ENCODE measurements at places on chromosomes 12 and 14.
A peak's percentile ranks its signal among the peaks of the same experiment; 100 is the strongest.

DNA sequence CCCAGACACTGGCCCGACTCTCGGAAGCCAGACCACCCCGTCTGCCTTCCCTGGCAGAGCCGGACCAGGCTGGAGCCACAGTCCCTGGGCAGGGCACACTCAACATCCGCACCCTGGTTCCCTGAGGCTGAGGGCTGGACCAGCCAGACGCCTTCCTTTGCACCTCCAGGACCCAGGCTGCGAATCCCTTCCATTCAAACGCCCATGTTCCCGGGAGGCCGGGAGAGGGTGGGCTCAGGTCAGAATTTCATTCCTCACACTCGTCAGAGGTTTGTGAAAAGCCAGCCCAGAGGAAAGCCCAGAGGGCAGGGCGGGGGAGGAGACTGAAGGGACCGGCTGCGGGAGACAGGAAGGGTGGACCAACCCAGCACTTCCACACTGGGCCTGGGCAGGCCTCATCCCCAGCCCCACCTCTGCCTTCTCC lies 58.7 kb downstream of the LRRC74A start:
- DNase-seq, result no peak

- DNase-seq, result peak; percentile 70
Observed at GRCh38 chr14:52363961-52364360, 49.8 kb downstream of the PTGER2 start.

- DNase-seq, result peak; percentile 90
Observed at GRCh38 chr12:50985322-50985721, 33.0 kb downstream of the HIGD1C start.

DNA sequence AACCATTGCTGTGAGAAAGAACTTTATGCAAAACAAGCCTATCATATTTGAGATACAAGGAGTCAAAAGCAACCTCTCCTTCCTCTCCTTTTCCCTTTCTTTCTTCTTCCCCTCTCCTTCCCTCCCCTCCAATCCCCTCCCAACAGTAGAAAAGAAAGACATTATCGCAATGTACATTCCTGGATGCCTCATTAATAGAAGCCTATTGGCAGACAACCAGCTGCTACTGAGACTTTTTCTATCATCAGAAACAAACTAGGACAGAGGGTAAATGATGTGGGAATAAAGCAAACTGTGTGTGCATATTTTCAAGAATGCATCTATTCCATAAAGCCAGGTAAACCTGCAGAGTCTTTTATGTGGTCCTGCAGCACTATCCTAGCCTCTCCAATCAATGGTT lies 237.2 kb downstream of the ITPR2 start:
- peak; percentile 7 for DNase-seq

DNA sequence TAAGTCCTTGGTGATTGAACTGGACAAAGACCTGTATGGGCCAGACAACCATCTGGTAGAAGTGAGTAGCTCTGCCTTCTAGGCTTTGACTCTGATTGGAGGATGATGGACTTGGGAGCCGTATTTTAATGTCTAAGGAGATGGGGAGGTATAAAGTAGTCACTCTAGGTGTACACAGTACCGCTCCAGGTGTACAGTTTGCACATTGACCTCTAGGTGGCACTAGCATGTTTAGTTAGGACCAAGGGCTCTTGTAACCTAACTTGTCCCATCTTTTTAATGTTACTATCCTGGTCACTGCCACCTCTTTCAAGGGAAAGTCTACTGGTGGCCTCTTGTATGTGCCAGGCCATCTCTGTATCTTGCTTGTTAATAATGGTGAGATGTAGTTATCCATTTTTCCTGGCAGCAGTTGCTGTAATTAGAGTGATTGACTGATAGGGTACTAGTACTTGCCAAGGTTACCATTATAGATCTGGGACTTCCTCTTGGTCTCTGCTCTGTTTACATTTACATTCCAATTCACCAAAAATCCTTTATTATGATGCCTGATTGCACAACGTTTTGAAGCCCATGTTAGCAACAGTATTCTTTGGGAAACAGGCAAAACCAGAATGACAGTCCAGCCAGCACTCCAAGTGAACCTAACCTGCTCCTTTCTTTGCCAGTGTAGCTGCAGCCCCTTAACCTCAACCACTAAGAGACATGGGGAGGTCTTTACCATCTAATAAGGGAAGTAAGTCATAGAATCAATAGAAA lies 3.6 kb downstream of the SMARCD1 start:
- peak; percentile 59 for DNase-seq

- DNase-seq, result no peak
Observed at GRCh38 chr12:117516034-117516433, 154.6 kb upstream of the NOS1 start.

DNA sequence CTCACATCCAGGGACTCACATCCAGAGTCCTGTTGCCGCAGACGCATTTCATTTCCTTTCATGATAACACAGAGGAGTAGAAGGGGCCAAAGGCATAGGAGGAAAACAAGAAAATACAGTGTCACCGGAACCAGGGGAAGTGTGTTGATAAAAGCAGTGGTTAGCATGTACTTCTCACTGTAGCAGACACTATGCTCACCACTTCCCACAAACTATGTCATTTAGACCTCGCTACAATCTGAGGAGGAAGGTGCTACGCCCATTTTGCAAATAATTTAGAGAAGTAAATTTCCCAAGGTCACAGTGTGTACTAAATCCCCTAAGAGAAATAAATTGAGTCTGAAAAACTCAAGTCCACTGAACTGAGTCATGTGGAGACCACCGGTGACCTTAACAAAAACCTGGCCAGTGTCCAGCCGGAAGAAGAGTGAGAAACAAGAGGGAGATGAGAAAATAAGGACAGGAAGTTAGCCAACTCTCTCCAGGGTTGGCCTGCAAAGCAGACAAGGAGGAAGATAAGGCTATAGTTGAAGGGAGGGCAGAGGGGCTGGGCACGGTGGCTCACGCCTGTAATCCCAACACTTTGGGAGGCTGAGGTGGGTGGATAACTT lies 25.8 kb upstream of the TMCC3 start:
- no peak for DNase-seq

- no peak for DNase-seq
Observed at GRCh38 chr12:96187956-96188355, 6.2 kb upstream of the ELK3 start.

DNA sequence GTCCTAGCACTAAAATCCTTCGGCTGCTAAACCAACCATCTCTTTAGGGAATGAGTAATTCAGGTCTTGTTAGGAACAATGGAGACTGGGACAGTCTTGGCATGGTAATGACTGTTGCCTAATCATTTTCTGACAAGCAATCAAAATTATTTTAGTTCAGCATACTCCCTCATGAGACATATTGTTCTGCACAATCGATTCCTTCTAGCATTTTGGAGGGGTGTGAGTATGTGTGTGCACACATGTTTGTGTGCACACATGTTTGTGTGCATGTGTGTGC lies 2.1 kb upstream of the KRT1 start:
- peak; percentile 5 for DNase-seq

- DNase-seq, result peak; percentile 65
Observed at GRCh38 chr12:92696216-92696615, 6.6 kb upstream of the PLEKHG7 start.

- no peak for DNase-seq
Observed at GRCh38 chr14:59961518-59962062, 41.6 kb downstream of the LRRC9 start.

DNA sequence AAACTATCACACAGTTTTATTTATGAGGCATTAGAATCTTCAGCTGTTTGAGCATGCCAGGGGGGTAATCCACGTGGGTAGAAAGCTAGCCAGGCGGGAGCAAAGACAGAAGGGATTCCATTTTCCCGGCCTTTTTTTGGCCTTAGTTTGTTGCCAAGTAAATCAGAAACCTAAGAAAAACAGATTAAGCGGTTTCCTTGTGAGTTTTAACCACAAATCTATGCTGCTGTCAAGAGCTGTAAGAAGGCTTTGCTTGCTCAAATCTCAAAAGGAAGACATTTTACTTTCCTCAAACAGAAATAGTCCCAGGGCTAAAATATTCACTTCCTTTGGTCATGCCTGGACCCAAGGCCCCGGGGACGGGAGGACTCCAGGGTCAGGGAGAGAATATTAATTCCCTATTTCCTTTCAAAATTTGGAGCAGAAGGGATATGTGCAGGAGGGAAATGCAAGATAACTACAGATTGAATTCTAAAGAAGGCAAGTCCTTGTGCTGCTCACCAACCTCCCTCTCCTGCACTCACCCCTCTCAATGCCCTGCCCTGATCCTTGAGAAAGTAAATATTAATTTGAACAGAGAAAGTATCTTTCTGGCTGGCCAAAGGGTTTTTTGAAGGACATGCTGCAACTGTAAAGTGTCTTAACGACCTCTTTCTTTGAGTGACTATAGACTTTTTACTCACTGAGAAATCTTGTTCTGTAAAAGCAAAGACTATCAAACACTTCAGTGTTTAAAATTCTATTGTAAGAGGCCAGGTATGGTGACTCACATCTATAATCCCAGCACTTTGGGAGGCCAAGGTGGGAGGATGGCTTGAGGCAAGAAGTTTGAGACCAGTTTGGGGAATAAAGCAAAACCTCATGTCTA lies 75.7 kb downstream of the HSD17B6 start:
- no peak for DNase-seq

GRCh38 chr12:10400829-10401228 lies 8.7 kb downstream of the KLRC4 start:
- DNase-seq, result no peak

DNA sequence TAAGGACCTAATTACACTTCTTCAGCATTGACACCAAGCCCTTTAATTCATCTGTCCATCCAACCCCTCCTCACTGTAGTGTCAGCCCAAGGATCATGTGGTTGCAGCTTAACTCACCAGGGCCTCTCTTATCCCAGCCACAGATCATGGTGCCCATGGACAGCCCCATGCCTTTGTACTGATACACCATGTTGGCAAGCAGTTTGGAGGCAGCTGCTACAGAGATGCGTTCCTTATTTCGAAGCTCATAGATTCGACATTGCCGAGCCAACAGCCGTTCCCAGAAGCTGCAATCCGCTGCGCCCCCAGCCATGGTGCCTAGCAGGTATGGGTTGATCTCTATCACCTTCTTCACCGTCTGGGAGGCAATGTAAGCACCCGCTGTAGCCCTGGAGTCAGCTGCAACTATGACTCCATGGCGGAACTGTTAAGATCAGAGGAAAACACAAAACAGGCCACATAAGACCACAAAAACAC lies 1.4 kb downstream of the PSMB5 start:
- DNase-seq, result no peak

DNA sequence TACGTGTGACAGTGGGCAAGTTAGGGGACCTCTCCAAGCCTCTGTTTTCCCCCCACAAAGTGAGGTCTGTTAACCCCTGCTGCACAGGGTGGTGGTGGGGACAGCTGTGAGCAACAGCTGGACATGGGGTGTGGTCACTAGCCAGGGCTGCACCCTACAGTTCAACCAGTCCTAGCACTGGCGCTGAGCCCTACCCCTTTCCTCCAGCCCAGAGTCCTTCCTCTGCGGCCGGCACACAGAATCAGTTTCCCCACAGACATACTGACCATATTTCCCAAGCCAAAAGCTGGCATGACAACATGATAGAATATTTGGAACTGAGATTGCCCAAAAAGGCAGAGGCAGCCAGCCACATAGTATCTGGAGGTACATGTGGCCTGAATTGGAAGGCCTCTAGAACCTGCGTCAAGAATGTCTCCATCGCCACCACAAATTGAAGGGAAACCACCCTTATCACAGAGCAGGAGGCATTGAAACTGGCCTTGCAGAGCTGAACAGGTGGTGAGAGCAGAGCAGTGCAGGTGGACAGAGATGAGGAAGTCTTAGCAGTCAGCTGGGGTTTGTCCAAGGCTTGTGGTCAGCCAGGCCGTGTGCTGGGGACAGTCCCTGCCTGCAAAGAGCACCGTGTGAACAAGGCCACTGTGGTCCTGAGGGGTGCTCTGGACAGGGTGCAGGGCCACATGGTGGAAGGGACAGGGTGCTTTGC lies 21.2 kb downstream of the DEGS2 start:
- DNase-seq, result no peak

DNA sequence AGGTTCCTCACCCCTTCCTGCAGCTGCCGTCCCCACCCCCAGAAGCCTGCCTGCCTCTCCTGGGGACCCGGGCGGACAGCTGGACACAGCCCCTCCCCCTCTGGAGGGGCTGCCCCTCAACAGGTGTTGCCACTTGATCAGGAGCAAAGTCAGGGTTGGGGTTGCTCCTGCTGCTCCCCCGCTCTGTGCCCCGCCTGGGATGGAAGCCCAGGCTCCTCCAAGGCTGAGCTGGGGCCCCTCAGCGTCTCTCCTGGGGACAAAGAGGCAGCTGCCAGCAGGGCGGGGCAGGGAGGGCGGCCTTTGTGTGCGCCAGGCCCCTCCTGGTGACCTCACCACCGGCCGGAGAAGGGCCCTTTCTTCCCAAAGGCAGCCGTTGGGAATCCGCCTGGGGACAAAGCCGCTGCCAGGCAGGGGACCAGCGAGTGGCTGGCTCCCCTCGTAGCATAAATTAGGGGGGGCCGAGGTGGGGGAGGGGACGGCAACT lies 13.7 kb downstream of the TRMT61A start:
- no peak for DNase-seq

GRCh38 chr14:59120921-59121320 lies 67.5 kb upstream of the DAAM1 start:
- DNase-seq, result no peak

DNA sequence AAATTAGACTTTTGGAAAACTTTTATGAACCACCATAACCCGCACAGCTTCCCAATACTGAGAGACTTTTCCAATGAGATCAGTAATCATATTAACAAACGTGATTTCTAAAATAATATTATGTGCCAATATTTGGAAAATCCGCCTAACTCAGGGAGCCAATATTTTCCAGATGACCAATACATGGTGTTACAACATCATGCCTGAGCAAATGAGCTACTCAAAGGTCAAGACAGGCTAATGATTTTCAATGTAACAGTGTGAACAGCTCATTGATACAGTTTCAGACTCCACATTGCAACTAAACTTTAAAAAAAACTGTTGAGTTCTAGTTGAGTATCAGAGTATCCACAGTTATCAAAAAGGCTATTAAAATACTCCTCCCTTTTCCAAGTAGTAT lies 46.8 kb downstream of the RNF34 start:
- peak; percentile 35 for DNase-seq

DNA sequence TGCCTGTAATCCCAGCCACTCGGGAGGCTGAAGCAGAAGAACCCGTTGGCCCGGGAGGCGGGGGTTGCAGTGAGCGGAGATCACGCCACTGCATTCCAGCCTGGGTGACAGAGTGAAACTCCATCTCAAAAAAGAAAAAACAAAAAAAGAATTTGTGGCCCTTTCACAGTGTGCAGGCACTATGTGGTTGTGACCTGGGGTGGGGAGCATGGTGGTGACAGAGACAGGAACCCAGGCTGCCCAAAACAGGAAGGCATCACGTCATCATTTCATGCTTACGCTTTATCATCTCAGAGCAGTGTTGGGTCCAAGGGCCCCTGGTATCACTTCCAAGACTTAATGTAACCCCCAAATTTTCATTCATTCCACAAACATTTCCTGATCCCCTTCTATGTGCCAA lies 175.7 kb upstream of the GSC start:
- no peak for DNase-seq

DNA sequence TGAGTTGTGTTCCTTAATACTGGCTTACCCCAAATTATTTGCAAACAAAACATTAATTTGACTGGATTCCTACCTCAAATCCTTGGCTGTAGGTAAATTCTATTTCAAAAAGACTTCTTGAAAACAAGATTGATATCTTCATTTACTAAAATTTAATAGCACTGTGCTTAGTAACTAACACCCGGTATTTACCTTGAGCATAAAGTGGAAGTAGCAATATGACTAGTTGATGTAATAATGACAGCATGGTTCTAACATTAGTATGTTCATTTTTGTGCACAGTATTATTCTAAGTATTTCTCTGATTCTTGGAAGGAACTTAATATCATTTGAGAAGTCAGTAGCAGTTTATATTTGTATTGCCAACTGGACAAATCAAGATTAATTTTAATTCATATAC lies 96.8 kb downstream of the PPHLN1 start:
- DNase-seq, result no peak

GRCh38 chr14:27211741-27212140 lies 613.9 kb upstream of the NOVA1 start:
- no peak for DNase-seq

GRCh38 chr14:65333943-65334687 lies 78.4 kb upstream of the FUT8 start:
- DNase-seq, result peak; percentile 89
